ENCODE measurements at places on chromosomes 7 and 10.

GRCh38 chr10:511849-512191, 177.6 kb downstream of the DIP2C start:
- no peak for DNase-seq

DNA sequence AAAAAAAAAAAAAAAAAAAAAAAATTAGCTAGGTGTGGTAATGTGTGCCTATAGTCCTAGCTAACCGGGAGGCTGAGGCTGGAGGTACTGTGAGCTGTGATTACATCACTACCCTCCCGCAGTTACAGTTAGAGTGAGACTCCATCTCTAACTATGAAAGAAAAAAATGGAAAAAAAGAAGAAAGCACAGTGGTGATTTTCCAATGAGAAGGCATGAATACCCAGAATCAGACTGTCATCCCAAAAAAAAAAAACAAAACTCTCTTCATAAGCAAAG, 269.9 kb upstream of the MKLN1 start:
- no peak for DNase-seq

DNA sequence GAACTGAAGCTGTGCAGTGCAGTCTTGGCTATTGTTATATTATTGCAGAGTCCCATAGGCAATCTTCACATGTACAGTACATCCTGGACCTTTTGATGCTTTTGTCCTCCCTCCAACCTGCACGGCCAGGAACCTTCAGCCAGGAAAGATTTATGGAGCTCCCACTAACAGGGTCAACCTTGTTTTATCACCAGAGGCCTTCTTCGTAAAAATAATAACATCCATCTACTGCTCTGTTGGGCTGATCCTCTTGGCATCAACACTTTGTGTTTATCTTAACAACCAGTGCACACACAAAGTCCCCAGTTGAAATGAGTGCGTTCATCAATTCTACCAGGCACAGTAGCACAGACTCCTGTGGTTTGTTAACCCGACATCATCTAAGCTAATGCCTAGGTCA, 72.4 kb downstream of the AGMO start:
- DNase-seq = no peak

DNA sequence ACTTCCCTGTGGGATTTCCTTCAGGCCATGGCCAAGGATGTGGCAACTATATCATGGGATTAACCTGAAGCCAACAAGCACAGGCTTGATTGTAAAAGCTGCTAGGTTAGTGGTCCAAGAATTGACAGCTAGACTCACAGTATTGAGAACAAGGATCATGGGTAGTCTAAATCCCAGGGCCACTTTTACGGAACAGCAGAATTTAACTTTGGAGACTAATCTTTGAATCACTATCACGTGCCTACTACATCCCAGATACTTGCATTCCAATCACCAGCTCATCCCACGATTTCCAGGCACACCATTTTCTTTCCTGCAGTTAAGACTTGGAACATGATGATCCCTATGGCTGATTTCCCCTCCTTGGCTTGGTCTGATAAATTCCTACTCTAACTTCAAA, 65.6 kb upstream of the ADO start:
- DNase-seq = no peak

DNA sequence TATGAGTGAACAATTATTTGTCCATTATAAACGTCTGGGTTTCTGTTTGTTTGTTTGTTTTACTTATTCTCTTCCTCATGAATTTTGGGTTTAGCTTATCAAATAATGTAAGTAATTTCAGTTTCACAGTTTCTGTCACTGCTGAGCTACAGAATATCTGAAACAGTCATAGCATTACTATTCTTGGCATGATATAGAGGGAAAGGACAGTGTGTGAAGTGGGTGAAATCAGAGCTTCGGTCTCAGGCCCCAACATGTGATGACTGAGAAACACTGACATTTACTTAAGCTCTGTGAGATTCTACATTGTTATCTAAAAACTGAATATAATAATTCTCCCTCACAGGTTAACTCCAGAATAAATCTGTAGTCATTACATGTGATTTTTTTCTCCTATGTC, 8.8 kb upstream of the OR6V1 start:
- no peak for DNase-seq

DNA sequence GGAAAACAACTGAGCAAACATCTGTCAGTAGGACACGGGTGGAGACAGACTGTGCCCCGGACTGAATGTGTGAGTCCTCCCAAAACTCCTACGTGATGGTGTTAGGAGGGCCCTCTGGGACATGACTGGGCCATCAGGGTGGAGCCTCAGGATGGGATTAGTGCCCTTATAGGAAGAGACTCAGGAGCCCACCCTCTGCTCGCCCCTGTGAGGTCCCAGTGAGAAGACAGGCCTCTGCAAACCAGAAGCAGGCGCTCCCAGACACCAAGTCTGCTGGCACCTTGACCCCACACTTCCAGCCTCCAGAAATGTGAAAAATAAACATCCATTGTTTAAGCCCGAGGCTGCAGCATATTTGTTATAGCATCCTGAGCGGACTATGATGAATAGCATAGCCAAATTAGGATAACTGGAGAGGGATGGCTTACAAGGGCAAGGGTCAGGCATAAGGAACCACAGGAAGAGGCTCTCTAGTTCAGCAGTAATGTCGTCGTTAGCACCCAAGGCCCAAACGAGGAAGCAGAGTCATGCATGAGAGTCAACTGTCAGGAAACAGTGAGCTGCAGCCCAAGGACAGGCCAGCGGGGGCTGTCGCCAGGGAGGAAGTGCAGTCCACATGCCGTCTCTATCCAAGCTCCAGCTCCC, 50.6 kb downstream of the PTPRN2 start:
- DNase-seq = no peak

GRCh38 chr7:98418636-98419315, 17.9 kb upstream of the BAIAP2L1 start:
- no peak for DNase-seq

- no peak for DNase-seq
These were observed 101.3 kb downstream of the TWIST1 start for GRCh38 chr7:19016140-19016539.

DNA sequence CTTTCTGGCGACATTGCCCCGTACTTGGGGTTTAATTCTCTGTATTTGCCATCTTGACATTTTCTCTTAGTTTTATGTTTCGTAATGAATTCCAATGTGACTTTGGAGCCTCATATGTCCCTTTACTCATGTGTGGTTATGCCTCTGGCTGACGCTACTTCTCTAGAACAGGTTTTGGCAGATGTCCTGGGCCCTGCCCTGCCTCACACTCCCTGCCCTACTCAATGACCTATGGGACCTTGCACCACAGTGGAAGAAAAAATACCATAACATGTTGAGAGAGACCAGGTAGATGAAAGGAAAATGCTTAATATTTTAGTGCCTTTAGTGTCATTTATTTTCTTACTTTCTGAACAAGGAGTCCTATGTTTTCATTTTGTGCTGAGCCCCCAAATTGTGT, 400.5 kb downstream of the TFEC start:
- no peak for DNase-seq

DNA sequence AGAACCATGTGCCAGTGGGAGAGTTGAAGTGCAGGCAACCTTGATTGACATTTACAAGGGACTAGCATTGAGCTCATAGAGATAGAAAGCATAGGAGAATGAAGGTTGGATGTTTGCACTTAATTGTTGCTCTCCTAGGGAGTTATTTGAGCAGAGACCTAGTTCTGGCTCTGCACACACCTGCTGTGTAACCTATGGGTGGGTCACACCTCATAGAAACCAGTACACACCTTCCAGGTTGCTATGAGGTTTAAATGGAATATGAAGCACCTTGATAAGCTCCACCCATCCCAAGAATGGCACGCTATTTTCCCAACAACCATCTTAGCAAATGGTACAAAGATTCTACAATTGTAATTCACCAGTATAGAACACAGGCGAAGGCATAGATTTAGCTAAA, 86.2 kb upstream of the AOAH start:
- no peak for DNase-seq

- DNase-seq = peak; percentile 43
These were observed 5.3 kb upstream of the KLRG2 start for GRCh38 chr7:139488810-139489209.

DNA sequence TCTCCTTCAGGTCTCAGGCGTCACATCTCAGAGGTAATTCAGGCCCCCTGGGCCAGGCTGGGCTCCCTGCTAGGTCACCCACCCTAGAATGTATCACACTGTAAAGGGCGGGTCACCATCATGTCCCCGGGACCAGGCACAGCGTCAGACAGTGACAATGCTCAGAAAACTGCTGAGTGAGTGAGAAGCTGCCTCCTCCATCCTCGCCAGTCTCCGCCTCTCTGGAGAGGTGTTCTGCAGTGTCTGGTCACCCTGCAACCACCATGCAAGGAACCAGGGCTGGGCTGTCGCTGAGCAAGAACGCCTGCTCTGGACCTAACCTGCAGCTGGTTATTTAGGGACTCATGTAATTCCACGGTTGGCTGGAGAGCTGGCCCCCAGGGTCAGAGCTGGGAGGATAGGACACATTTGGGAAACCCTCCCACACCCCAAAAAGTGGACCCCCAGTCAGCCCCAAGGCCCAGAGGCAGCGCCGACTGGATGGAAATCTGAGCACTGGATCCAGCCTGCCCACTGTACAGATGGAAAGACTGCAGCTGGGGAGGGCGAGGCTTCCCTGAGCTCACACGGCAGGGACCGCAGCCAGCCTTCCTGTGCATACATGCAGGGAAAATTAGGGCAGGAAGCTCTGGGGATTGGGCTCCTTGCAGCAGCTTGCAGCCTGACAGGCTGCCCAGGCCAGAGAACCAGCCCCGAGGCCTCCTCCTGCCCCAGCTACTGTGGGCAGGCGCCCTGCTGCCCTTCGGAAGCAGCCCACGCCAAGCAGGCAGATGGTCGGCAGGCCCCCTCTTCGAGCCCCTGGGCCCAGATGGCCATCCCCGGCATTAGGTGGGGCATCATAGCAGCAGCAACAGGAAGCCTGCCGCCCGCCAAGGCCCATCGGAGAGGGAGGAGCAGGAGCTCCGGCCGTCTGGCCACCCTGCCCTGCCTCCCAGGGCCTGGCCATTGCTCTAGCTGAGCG, 105.4 kb upstream of the ZMIZ1 start:
- peak; percentile 72 for DNase-seq

GRCh38 chr7:74606101-74606908, 51.2 kb upstream of the GTF2I start:
- DNase-seq = peak; percentile 50

DNA sequence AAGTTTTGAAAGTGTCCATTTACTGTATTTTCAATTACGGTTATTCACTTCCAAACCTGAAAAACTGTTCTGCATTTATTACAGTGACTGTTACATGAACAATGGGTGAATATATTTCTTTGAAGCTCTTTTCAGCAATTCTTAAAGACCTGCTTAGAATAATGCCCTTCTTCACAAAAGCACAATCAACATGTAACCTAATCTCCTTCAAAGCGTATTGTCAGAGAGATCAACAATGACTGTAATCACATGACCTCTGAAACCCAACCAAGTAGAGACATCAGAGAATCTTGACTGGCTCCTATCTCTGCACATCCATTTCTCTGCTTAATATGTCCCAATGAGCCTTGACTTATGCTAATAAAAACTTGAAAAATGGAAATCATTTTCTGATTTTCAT, 126.7 kb downstream of the NRCAM start:
- DNase-seq = peak; percentile 26

DNA sequence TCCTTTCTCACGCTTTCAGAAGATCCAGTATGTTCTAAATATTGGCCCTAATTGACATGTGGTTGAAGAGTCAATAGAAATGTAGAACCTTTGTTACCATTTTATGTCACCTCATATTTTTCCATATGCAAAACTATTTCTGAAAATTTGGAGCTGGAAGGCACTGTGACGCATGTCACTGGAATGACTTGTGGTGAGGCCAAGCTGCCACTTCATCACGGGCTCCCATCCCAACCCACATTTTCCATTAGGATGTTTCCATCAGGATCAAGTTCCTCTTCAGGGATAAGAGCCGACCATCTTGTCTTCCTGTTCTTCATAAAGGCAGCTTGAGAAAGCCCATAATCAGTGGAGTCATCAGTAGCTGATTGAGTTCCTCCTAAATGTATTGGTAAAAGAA, 1241.7 kb downstream of the GATA3 start:
- no peak for DNase-seq

DNA sequence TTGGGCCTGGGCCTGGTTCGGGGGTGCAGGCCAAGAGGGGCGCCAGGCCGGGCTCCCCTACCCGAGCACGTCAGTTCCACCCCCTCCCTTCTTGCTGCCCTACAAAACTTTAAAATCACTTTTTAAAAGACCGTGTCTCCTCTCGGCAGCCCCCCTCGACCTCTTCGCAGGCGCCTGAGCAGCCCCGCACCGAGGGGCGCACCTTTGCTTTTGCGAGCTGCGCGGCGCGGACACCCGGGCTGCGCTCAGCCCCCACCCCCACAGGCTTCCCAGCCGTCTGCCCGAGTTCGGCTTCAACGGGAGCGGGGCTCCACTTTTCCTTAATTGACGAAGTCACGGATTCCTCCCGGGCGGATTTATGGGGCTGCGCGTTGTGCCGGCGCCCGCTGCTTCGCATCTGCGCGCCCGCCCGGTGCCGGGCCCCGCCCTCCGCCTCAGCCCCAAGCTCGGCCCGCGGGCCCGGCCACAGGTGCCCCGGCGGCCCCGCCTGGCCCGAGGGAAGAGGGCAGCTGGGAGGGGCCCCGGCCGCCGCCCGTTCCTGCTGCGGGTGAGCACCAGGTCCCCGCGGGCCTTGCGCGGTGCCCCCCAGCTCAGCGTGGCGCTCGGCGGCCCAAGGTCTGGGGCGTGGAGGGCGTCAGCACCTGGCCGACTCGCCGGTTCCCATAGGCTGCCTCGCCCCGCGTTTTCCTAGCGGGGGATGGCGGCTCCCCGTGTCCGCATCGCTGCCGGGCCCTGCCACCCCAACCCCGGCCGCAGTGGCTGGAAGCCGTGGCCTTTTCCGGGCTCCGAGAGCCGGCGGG, 10.8 kb upstream of the MNX1 start:
- DNase-seq = peak; percentile 52

DNA sequence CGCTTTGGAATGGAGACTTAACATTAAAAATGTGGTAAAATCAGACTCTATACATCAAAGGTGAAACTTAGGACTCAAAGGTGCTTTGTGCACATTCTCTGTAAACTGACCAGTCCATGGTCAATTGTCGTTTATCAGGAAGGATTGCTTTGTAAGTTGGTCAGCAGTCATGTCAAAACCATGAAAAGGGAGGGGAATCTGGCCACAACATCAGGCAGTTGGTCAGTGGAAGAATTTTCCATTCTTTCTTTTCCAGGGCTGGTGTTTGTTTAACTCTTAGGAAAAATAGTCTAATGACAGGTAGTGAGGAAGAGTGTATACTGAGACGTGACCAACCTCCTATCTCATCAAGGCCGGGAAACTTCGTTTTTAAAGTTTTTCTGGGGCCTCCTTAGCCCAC, 226.5 kb downstream of the ADK start:
- DNase-seq = no peak

DNA sequence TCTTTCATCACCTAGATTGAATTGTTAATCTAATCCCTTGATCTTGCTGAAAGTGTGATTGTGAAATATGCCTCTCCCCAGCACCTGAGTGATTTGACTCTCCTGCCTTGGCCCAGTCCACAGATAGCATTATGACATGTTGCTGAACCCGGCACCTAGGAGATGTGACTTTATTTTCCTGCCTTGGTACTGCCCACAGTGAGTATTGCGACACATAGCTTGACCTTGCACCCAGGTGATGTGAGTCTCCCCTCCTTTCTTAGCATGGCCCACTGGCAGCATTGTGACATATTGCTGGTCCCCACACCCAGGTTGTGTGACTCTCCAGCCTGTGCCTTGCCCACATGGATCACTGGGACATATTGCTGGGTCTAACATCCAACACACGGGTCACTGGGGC, 32.5 kb upstream of the ZNF107 start:
- DNase-seq = no peak

Data from eye (tissue), 1 donor.